ENCODE measurements at places on chromosomes 11 and 22. TPM values are rescaled to one million over a fixed set of nuclear protein-coding genes. Genes with fewer than 3 reads are reported as not detected.

OR51F2 gene
- not detected for total RNA-seq

CNGA4 gene
- not detected for total RNA-seq

MIOX gene
- not detected for total RNA-seq

CD59 gene
- total RNA-seq, result 213 TPM

GUCY1A2 gene
- total RNA-seq, result 2.0 TPM

PPFIBP2 gene
- total RNA-seq, result 77.6 TPM

CD248 gene
- 8.2 TPM for total RNA-seq

Data from transverse colon (tissue), 4 donors.